ENCODE measurements at places on chromosomes 11 and 22. TPM values are rescaled to one million over a fixed set of nuclear protein-coding genes. Genes with fewer than 3 reads are reported as not detected.

DNA sequence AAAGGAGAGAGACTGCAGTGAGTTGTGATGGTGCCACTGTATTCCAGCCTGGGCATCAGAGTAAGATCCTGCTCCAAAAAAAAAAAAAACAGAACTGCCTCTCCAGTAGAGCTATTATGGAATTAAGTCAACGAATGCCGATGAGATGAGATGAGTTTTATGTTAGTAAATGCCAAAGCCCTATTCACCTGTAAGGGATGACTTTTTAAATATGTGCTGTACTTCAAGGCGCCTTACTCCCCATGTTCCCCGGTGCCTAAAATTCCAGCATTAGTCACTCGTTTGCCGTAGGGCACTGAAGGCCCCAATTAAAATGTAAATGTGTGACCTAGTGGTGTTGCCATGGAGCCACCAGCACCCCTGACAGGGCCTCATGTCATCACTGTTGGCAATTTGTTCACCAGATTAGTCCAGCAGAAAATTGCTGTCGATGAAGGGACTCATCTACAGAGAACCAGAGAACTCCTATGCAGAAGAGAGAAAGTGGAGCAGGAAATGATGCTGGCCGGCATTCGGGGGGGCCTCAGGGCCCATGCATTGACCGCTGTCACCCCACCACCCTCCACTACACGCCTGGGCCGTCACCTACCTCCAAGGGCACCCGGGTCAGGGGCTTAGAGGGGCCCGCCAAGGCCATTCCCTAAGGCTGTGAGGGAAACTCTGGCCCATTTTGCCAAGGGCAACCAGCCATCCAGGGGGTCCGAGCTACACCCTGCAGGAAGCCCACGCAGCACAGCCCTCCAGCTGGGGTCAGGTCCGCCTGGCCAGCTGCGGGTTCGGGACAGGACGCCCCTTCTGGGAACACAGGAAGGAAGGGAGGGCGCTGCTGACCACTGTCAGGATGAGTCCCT is 17.8 kb downstream of the LIF start:
- no peak for DNase-seq

GRCh38 chr11:10857459-10857708 is 469 bp downstream of the ZBED5 start:
- DNase-seq: no peak

DNA sequence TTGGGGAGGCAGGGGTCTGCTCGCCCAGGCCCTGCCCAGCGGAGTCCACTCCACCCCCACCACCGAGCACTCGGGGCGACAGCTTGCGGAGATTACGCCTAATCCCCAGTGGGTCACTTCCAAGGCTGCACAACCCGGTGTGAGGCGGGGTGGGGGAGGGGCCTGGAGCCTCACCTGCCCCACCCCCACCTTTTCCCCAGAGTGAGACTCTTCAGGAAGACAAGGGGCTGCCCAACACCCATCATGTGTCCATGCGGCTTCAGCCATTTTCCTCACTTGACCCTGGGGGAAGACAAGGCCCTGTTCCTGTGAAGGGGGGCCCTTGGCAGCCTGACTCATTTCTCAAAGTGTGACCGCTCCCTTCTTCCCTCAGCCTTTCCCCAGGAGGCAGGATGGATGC is 12.5 kb downstream of the SYNGR1 start:
- DNase-seq: no peak

GRCh38 chr11:68050371-68050841 is 11.6 kb downstream of the TCIRG1 start:
- no peak for DNase-seq

GRCh38 chr11:84061726-84062125 is 775.6 kb upstream of the CCDC90B start:
- no peak for DNase-seq

GRCh38 chr11:66701432-66702240 is 23.9 kb upstream of the RBM4B start:
- no peak for DNase-seq

- peak; percentile 53 for DNase-seq
Measured at GRCh38 chr11:27694992-27695391, 5.3 kb downstream of the BDNF start.

DNA sequence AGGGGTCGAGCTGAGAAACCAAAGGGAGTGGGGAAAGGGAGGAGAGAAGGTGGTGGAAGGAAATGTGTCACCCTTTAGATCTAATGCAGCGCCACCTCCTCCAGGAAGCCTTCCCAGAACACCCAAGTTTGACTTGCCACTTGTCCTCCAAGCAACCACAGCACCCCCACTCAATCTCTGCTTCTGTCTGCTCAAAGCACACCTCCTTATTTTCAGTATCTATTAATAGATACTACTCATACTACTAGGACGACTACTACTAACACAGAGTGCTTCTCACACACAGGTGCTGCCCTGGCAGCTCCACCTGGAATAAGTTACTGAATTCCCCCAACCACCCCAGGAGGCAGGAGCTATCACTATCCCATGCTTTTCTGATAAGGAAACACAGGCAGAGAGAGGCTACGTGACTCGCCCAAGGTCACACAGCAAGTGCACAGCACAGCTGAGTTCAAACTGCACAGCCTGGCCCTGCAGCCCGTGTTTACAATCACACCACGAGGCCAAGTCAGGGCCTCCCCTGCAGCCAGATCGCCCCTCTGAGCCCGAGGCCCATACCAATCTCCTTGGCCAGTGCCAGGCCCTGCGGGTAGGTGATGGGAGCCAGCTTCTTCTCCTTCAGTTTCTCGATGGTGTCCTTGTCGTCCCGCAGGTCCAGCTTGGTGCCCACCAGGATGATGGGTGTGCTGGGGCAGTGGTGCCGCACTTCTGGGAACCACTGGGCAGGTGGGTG is 13.2 kb downstream of the RAC2 start:
- DNase-seq: no peak

- DNase-seq: no peak
Measured at GRCh38 chr11:19762266-19762665, 49.6 kb downstream of the NAV2 start.

DNA sequence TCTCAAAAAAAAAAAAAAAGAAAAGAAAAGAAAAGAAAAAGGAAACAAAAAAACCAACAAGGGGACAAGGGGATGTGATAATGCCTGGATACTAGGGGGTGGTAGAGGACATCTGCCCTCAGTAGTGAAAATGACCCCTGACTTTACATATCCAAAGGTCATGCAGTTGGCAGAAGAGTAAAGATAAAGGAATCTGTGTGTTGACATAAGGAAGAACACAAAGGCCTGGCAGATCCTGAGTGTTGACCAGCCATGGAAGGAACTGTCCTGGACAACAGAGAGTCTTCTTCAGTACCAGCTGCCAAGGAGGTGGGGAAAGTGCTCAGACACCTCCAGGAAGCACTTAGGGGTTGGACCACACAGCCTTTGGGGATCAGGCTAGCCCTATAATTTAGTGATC is 12.6 kb downstream of the SLC43A1 start:
- no peak for DNase-seq

DNA sequence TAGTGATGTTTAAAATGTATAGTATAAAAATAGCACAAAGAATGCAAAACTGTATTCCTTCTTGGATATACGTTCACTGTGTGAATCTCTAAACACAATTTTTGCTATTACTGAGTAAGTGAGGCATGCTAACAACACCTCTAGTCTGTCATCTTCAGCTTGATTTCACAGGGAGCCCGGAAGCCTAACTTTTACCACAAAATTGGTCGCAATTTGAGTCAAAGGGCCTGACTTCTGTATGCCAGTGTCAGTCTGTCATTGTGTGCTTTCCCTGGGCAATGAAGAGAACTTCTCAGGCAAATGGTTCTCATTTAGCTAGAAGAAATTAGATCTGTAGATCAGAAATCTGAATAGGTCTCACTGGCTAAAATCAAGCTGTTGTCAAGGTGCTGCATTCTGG is 1059.5 kb downstream of the FAM181B start:
- DNase-seq: no peak

DNA sequence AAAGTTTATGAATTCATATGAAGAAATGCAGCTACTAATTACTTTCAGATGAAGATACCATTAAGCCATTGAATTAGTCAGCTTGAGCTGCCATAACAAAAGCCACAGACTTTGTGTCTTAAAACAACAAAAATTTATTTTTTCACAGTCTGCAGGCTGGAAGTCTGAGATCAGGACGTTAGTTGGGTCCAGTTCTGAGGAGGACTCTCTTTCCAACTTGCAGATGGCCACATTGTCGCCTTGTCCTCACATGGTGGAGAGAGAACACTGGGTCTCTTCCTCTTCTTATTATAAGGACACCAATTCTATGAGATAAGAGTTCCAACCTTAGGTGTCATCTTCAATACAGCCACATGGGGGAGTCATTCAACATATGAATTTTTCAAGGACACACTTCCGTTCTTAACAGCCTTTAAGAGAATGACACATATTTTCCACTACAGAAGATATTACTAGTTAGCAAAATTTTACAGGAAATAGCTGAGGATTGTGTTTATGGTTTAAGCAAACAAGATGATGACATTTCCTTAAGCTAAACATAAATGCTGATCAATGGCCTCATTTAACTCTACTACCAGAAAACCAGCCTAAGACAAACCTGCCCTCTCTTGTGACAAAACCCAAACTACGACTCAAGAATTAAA is 56.0 kb downstream of the DCUN1D5 start:
- peak; percentile 62 for DNase-seq

- DNase-seq: peak; percentile 91
Measured at GRCh38 chr11:117946842-117947526, 17.8 kb upstream of the TMPRSS13 start.

GRCh38 chr22:39173787-39174497 is 21.5 kb upstream of the CBX7 start:
- no peak for DNase-seq

DNA sequence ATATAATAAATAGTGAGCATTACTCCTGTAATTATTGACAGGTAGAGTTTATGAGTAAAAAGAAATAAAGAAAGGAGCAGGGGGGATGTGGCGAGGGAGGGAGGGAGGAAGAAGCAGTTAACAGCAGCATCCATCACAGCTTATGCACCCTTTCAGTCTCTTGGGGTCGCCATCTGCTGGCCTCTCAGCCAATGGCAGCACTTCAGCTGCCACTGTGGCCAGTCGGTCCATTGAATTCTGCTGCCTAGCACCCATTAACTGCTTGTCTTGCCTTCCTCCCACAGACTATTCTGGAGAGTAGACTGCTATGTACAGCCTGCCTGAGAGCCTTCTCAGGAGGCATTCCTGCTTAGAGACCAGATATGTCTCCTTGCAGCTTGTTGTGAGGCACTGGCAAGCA is 388.3 kb downstream of the TENM4 start:
- no peak for DNase-seq

DNA sequence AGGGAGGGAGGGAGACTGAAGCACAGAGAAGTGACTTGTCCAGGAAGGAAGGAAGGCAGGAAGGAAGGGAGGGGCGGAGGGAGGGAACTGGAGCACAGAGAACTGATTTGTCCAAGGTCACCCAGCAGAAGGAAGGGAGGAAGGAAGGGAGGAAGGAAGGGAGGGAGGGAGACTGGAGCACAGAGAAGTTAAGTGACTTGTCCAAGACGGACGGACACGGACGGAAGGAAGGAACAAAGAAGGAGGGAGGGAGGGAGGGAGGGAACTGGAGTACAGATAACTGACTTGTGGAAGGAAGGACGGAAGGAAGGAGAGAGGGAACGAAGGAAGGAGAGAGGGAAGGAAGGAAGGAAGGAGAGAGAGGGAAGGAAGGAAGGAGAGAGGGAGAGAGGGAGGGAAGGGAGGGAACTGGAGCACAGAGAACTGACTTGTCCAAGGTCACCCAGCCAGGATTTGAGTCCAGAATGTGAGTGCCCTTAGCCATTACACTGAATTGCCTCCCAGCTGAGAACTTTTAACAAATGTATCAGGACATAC is 1.5 kb downstream of the SLC35F2 start:
- DNase-seq: no peak

GRCh38 chr11:113082341-113082955 is 121.2 kb downstream of the NCAM1 start:
- DNase-seq: no peak

- DNase-seq: no peak
Measured at GRCh38 chr11:76415073-76415472, 29.7 kb upstream of the EMSY start.

DNA sequence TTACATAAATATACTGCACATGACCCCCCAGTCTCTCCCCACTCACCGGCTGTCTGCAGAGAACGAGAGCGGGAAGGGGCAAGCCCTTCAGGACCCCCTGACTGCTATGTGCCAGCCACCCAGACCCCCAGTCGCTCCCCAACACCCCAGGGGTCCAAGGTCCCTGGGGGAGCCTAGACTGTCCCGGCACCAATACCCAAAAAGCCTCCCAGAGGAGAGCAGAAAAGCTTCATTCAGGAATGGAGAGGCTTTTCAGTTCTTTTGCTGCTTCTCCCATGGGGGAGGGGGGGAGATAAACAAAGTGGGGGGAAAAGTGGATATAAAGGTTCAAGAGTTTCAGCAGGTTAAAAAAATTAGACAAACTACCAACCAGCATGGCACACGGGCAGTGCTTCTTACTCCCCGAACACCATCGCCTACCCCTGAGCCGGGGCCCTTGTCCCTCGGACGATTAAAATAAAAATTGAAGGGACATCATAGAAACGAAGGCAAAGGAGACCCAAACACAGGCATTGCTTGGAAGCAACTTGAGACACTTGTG is 1.3 kb downstream of the CSNK1E start:
- DNase-seq: no peak

GRCh38 chr11:6667733-6668374 is 12.2 kb upstream of the DCHS1 start:
- peak; percentile 29 for DNase-seq

GRCh38 chr11:32094923-32095322 is 4.0 kb downstream of the RCN1 start:
- DNase-seq: no peak

- no peak for DNase-seq
Measured at GRCh38 chr11:78050964-78051831, 12.5 kb upstream of the THRSP start.

- peak; percentile 22 for DNase-seq
Measured at GRCh38 chr22:45934659-45935341, 42.2 kb downstream of the WNT7B start.

- DNase-seq: no peak
Measured at GRCh38 chr11:3627291-3627690, 14.5 kb downstream of the ART5 start.

- DNase-seq: no peak
Measured at GRCh38 chr11:70353329-70353728, 45.0 kb upstream of the CTTN start.

GRCh38 chr22:48192920-48193319 is 1430.5 kb downstream of the TBC1D22A start:
- DNase-seq: no peak

GRCh38 chr22:48894064-48894671 is 933.5 kb downstream of the BRD1 start:
- DNase-seq: no peak

BBOX1 gene
- total RNA-seq: 1.9 TPM

MMP8 gene
- total RNA-seq: 1.5 TPM

TENM4 gene
- 5.0 TPM for total RNA-seq

EFCAB6 gene
- 15.4 TPM for total RNA-seq

SGSM1 gene
- 4.5 TPM for total RNA-seq

SLC15A3 gene
- total RNA-seq: 29.9 TPM

SYT7 gene
- 2.8 TPM for total RNA-seq

FXYD6 gene
- total RNA-seq: 70.0 TPM

GRIK4 gene
- total RNA-seq: 4.9 TPM

MYEOV gene
- total RNA-seq: 0.77 TPM

OR5M10 gene
- not detected for total RNA-seq

TPST2 gene
- 47.6 TPM for total RNA-seq

MS4A15 gene
- total RNA-seq: not detected

CRKL gene
- 58.6 TPM for total RNA-seq

VSIG10L2 gene
- total RNA-seq: 0.18 TPM

SLC5A4 gene
- total RNA-seq: 1.5 TPM

VSIG2 gene
- 39.8 TPM for total RNA-seq

UBE4A gene
- 53.2 TPM for total RNA-seq

All from lung (tissue), 17 donors.